ENCODE measurements at places on chromosomes 4 and X. TPM values are rescaled to one million over a fixed set of nuclear protein-coding genes. Genes with fewer than 3 reads are reported as not detected.
A peak's percentile ranks its signal among the peaks of the same experiment; 100 is the strongest.

The AKAP4 gene
- not detected for total RNA-seq

The KIAA1210 gene
- not detected for total RNA-seq

- DNase-seq: peak; percentile 74
Observed at GRCh38 chrX:134807039-134807729, 148.9 kb upstream of the PLAC1 start.

GRCh38 chr4:174334628-174335027 is 50.9 kb downstream of the CEP44 start:
- DNase-seq: no peak

- no peak for DNase-seq
Observed at GRCh38 chrX:18875256-18875878, 108.5 kb downstream of the PHKA2 start.

Measured in MG63 (cell line).